Stimulated activated CD8-positive, alpha-beta memory T cell treated with anti-CD3 and anti-CD28 coated beads, Interleukin-4, amount 100 ng/mL, for 4 hours (primary cell): ENCODE measurements at places on chromosomes 2 and 18.

- no peak for DNase-seq
Measured at GRCh38 chr2:133666621-133667020, 98.4 kb upstream of the NCKAP5 start.

DNA sequence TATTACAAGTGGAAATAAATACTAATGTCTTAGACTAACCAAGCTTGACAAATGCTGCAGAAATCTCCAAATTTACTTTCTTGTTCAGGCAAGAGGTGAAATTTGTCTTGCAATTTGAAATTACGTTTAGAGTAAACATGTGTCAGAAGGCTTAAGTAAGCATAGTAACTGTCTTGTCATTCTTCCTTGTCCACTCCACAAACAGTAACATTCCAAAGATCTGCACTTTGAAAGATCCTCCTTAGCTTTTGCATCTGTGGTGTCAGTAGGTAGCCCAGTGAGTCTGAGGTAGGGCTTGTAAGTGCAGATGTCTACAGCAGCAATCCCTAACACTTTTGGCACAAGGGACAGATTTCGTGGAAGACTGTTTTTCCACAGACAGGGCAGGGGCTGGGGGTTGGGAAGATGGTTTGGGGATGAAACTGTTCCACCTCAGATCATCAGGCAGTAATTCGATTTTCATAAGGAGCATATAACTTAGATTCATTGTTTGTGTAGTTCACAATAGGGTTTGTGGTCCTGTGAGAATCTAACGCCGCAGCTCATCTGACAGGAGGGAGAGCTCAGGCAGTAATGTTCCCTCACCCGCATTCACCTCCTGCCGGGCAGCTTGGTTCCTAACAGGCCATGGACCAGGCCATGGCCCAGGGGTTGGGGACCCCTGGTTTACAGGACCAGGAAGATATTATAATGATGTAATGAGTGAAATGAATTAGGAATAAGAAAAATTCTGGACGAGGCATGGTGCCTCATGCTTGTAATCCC, 18.6 kb downstream of the RASGRP3 start:
- no peak for DNase-seq

- DNase-seq: no peak
Measured at GRCh38 chr2:1876352-1876751, 132.0 kb upstream of the PXDN start.

- DNase-seq: no peak
Measured at GRCh38 chr18:13501891-13502290, 224.5 kb downstream of the FAM210A start.

DNA sequence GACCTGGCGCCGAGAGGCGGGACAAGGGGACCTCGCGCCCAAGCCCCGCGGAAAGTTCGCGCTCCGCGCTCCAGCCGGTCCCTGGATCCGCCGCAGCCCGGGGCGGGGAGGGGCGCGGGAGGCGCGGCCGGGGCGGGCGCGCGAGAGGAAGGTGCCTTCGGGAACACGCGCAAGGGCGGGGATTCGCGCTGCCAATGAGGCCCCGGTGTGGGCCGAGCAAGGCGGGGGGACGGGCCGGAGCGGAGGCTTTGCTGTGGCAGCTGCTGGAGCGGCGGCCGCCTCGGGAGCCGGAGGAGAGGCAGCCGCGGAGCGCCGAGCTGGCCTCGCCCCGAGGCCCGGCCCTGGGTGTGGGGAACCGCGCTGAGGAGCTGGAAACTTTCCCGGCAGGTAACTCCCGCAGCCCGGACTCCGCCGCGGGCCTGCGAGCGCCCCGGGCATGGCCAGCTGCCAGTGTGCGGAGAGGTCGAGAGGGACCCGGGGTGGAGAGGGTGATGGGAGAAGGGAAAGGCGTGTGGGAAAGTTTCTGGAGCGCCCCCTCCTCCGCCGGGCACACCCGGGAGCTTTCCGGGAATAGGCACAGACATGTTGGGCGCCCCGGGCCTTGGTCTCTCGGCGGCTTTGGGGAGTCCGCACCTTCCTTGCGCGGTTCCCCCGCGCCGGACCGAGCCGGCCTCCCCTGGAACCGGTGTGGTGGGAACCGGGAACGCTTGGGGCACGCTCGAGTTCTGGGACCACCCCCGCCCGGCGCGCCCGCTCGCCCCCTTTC, at the start of gene TANC1:
TSS of gene TANC1 (plus strand) at position 245 of the 766 bp plus-strand sequence. CDS start 97,271 bp downstream, outside the sequence.
- DNase-seq: peak; percentile 17

- no peak for DNase-seq
Measured at GRCh38 chr18:30960661-30961060, 81.9 kb downstream of the DSC3 start.

DNA sequence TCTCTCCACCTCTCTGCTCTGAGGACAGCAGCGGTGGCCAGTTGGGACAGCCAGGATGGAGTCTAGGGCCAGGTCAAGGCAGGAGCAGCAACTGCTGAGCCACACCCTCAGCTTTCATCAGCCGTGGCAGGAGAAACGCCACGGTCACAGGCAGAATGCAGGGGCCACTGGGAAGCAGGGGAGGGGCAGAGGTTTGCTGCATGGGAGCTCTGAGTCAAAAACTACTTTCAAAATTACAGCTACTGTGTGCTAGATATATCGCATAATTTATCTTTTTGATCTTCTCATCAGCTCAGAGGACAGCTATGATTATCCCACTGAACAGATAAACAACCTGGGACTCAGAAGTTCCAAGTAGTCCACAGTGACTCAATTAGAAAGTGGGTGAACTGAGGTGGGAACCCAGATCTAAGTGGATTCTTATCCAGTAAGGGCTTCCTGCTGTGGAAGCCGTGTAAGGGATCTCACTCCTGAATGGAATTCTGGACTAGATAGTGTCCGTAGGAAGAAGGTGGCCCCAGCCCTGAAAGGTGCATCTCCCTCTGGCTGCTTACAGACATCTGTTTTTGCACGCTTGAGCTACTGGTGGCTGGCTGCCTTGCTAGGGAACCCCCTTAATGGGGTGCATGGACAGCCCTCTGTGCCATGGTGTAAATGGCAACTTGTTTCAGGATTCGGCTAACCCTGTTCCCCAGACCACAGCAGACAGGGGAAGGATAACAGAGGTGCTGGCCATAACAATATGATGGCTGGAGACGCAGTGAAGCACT, 194.6 kb upstream of the SMAD2 start:
- no peak for DNase-seq

DNA sequence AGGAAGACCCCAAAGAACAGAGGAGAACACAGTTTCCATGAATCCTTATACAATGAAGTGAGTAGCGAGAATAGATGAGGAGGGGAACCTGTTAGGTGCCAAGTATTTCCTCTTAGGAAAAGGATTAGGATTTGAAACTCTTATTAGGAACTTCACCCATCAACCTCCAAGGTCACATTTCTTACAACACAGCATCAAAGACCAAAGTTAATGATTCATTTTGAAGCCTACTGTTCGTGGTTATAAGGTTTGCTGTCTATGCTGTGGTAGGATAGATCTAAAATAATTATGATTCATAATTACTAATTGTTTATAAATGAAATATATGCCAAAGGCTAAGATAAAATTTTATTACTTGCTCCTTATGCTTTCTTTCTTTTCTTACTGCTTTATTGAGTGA, 6.1 kb downstream of the CFAP221 start:
- no peak for DNase-seq

- DNase-seq: no peak
Measured at GRCh38 chr18:27860701-27861107, 316.2 kb downstream of the CDH2 start.

- no peak for DNase-seq
Measured at GRCh38 chr2:84889332-84889731, 8.4 kb upstream of the TRABD2A start.

DNA sequence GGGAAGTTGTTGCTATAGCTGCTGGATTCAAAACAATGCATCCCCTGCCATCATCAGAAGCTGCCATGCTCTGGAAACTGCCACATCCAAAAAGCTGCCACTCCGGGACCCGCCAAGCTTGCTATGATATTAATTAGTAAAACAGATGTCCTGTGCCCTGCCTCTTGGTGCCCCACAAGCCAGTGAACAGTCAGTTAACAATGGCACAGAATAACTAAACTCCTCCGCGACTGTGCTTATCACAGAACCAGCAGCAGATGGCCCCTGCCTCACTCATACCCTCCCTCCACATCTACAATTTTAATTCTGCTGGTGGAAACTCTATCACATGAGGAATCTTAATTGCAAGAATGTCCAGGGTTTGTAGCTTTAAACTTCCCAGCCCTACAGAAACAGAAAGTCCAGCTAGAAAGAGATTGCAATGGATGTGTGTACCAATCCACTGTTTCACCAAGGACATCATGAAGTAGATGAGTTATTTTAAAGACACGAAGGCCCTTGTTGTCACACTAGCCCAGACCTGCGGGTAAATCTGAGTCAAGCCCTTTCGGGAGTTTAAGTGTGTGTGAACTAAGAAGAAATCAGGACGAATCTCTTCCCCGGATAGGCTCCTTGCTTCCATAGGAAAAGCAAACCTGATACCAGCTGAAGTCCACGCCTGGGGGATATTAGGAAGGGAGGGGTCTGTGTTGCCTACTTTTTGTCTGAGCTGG, 7.4 kb upstream of the ACYP2 start:
- no peak for DNase-seq

- DNase-seq: no peak
Measured at GRCh38 chr2:111133603-111134002, 12.9 kb downstream of the BCL2L11 start.

- DNase-seq: no peak
Measured at GRCh38 chr2:164015328-164016123, 279.7 kb upstream of the FIGN start.

- DNase-seq: peak; percentile 12
Measured at GRCh38 chr2:240820607-240821428, 799 bp upstream of the KIF1A start.

DNA sequence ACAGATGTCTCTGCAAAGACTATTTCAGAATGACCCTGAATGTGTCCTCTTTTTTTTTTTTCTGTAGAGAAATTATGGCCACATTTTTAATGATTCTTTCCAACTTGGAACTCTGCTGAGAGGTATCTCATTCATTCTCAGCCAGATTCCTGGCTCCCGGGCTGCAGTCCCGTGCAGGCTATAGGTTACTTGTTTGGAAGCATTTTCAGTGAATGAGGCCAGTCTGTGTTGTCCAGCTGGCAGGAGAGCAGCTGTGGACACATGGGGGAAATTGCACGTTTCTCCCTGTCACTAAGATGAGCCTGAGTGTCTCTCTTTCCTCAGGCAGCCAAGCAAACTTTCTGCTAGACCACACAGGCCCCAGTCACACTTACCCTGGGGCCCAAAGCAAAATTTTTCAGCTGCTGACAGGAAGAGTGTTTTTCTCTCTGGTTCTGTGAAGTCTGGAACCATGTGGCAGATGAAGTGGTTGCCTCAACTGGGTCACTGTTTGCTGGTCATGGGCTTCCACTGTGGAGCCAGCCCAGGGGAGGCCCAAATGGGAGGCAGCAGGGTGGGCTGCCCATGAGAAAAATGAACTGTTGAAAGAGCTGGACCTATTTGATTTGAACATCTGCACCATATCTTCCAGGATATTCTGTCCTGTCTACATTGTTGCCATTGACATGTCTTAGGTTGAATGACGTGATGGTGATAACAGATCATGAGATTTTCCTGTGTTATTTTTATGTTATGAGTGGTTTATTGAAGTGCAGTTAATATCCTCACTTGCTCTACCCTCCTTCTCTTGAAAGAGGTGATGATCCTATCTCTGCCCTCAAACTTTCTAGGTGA, 431.2 kb downstream of the LPIN1 start:
- DNase-seq: no peak

DNA sequence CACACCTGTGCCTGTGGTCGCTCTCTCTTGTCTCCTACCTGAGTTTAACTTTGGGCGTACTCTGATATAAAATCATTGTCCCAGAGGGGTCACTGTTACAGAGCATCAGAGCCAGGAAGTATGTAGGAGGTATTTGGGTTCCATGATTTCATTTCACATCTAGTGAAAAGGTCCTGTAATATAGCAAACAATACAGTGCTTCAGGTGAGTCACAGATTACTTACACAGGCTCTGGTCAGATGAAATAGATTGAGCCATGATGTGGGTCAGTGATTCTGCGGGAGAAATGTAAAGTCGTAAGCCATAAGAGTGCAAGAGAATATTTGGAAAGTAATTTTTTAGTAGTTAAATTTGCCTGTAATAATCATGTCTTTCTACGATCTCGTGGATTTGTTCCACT, 70.2 kb downstream of the SOCS6 start:
- DNase-seq: no peak

DNA sequence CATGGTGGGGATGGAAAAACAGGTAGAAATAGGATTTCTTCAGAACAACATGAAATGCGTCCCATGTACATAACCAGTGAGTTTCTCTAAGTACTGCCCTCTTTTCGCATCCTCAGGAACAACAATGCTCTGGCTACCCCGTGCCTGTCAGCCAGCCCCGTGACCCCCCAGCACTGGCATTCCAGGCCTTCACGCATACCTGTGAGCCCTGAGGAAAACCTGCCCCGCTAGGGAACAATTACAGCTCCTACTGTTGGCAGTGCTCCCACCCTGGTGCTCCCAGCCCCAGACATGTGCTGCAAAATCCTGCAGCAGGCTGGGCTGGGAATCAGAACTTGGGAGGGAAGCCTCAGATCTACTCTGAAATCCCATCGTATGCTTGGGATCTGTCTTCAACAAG, 9.1 kb downstream of the SMAD7 start:
- DNase-seq: no peak

GRCh38 chr2:55097082-55097460, 46.8 kb upstream of the RTN4 start:
- no peak for DNase-seq

GRCh38 chr2:138522556-138522955, 21.0 kb downstream of the SPOPL start:
- DNase-seq: no peak

DNA sequence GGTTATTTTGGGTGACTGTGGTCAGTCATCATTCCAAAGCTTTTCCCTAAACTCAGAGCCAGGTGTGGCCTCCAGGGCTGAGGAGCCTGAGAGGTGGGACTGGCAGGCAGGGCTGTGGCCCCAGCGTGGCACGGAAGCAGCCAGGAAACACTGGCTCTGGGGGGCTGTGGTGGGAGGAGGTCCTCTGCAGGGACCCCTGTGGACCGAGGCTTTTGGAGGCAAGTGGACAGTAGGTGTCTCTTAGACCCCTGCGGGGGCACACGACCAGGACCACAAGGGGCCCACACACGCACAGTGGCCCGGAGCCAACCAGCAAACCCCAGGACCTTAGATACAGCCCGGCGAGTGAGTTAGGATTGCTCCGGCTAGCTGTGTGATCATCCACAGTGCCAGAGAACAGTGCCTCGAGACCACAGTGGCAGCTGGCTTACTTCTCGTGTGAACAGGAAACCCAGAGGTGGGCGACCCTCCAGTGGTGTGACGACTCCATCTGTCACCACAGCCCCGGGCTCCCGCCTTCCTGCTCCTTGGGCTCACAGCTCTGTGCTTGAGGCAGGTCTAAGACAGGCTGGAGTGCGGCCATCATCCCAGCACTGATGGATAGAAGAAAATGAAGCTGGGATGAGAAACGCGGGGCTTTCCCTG, 1.6 kb upstream of the RTP5 start:
- DNase-seq: peak; percentile 65

DNA sequence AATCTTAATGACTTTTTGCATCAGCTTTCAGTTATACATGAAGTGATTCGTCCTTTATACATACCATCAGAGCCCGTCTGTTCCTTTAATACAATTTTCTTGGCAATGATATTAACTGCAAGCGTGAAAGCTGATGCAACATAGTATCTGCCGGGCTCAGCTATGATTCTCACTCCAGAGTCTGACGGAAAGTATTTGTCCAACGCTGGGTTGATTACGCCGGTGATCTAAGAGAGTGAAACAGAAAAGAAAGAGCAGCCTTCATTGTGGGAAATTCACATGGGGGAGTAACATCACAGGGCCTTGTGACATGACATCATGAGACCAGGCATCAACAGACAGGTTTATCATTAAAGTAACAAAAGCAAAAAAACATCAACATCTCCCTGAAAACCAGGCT, 6.2 kb downstream of the ODC1 start:
- no peak for DNase-seq

- no peak for DNase-seq
Measured at GRCh38 chr2:64730551-64731262, 77.0 kb upstream of the SERTAD2 start.
